Activated naive CD4-positive, alpha-beta T cell (primary cell): ENCODE measurements at places on chromosomes 2 and 18.

DNA sequence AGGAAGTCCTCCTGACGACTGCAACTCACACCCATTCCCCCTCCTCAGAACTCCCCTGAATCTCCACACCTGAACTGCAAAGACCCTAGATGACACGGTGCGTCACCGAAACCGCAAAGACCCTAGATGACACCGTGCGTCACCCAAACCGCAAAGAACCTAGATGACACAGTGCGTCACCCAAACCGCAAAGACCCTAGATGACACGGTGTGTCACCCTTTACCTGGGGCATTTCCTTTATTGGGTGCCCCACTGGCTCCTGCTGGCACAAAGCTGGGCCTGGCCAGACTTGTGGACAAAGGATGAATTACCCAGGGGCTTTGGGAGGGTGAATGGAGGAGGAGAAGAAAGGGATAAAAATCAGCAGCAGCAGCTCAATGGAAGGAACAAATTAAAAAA lies 123.8 kb downstream of the CELF4 start:
- DNase-seq = no peak

GRCh38 chr2:79660557-79660956 lies 147.7 kb downstream of the CTNNA2 start:
- DNase-seq = no peak

GRCh38 chr2:193566276-193566675 lies 1371.5 kb upstream of the TMEFF2 start:
- DNase-seq = no peak

GRCh38 chr2:42193722-42194187 lies 24.6 kb downstream of the EML4 start:
- no peak for DNase-seq

- DNase-seq = no peak
These were observed 102.1 kb downstream of the SNTG2 start for GRCh38 chr2:1052771-1053191.
